ENCODE measurements at places on chromosomes 7 and 10.

DNA sequence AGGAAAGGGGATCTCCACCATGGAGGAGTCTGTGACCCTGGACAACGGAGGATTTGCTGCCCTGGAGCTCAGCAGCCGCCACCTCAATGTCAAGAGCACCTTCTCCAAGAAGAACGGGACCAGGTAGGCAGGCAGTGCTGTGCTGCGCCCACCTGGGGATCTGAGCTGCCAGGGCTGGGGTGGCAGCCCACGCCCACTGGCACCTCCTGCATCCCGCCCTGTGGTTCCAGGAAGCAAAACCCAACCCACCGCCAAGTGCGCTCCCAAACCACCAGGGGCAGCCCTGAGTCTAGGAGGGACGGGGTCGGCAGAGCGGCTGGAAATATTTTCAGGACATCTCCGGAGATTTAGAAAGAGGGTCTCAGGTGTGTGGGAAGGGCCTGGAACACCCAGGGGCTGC is 440.3 kb upstream of the FOXK1 start:
- DNase-seq: no peak

- DNase-seq: no peak
Measured at GRCh38 chr7:47511699-47512370, 70.1 kb downstream of the TNS3 start.

- DNase-seq: no peak
Measured at GRCh38 chr7:155426543-155427410, 31.2 kb upstream of the EN2 start.

GRCh38 chr10:102982296-102982695 is 64.2 kb downstream of the CNNM2 start:
- DNase-seq: no peak

GRCh38 chr7:44736896-44737295 is 11.8 kb upstream of the ZMIZ2 start:
- DNase-seq: no peak

DNA sequence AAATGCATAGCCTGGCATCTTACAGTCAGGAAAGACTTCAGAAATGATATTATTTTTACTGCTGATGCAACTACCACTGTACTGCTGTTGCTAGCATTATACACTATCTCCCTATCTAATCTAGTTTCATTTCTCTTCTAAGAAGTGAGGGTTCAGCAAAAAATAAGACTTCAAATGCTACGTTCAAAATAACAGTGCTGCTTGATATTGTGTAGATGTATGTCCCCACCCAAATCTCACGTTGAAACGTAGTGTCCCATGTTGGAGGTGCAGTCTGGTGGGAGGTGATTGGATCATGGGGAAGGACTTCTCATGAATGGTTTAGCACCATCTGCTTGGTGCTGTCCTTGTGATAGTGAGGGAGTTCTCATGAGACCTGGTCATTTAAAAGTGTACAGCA is 129.4 kb downstream of the ANK3 start:
- no peak for DNase-seq

GRCh38 chr7:33726582-33726981 is 178.8 kb upstream of the BMPER start:
- DNase-seq: no peak

- DNase-seq: no peak
Measured at GRCh38 chr10:6514844-6515780, 65.0 kb downstream of the PRKCQ start.

DNA sequence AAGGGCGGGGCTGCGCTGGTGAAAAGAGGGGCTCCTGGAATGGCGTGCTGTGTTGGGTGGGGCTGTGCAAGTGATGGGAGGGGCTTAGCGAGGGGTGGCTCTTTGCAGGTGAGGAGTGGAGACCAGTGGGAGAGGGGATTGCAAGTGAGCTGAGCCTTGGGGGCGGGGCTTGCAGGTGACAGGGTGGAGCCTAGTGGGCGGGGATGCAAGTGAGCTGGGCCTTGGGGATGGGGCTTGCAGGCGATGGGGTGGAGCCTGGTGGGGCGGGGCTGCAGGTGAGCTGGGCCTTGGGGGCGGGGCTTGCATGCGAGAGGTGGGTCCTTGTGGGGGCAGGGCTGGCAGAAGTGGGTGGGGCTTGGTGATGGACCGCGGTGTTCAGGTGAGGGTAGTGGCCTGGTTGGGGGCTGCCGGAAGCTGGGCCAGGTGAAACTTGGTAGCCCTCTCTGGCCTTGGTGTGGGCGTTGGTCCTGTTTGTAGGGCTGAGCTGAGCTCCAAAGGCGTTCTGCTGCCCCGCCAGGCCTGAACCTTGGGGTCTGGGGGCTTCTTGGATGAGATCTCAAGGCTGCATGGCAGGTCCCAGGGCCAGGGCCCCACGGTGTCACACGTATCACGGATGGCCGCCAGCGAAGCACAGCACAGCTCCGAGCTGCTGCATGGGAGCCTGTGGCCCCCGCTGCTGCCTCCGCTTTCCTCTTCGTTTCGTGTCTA is 743 bp upstream of the PITRM1 start:
- DNase-seq: peak; percentile 47

- DNase-seq: no peak
Measured at GRCh38 chr7:35348611-35349400, 94.9 kb upstream of the TBX20 start.

- DNase-seq: no peak
Measured at GRCh38 chr7:74231232-74231590, 21.4 kb downstream of the LAT2 start.

GRCh38 chr10:75530299-75530698 is 98.9 kb downstream of the LRMDA start:
- no peak for DNase-seq

- DNase-seq: no peak
Measured at GRCh38 chr10:119535837-119536507, 6.5 kb downstream of the RGS10 start.

- DNase-seq: no peak
Measured at GRCh38 chr10:116708391-116708821, 34.0 kb downstream of the HSPA12A start.

DNA sequence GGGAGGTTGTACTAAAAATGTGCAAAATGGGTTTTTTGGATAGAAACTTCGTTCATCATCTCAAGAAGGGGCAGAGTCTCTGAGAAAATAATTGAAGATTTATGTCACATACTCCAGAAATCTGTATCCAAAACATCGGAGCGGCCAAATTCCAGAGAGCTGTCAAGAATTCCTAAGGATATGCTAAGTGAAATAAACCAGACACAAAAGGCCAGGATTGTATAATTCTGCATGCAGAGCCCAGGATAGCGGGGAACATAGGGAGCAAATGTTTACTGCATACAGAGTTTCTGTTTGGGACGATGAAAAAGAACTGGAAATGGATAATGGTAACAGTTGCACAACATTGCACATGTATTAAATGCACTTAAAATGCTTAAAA is 224.2 kb upstream of the AUTS2 start:
- DNase-seq: no peak

- no peak for DNase-seq
Measured at GRCh38 chr10:102312683-102313082, 67.4 kb downstream of the GBF1 start.

DNA sequence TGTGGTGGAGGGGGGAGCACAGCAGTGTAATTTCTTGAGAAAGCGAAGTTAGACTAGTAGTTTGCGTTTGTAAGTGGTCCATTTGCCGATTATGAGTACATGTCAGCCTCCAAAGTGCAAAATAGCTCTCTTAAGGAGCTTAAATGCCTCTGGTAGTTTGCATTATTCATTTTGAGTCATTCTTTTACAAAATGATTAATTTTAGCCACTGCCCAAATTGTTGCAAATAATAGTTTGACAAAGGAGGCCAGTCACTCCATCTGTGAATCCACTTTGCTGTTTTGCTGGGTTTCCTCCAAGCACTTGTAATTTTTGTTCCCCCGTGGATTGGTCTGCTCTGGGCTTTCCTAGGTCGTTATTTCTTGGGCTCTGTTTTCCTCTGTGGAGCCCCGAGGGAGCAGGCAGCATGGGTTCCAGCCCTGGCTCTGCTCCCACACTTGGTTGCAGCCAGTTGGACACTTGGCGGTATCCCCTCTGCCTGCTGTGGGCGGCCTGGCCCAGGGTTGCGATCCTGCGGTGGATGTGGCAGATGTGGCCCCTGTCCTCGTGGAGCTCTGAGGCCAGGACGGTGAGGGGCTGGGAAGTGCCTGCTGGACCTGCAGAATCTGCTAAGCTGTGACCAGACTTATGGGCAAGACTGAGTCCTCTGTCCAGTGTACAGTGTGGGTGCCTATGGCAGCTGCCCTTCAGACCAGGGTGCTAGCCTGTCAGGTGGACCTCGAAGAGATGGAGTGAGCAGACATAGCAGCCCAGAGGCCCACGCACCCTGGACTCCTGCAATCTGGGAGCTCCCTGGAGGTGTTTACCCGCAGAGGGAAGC is 129.1 kb upstream of the BTBD16 start:
- DNase-seq: no peak

DNA sequence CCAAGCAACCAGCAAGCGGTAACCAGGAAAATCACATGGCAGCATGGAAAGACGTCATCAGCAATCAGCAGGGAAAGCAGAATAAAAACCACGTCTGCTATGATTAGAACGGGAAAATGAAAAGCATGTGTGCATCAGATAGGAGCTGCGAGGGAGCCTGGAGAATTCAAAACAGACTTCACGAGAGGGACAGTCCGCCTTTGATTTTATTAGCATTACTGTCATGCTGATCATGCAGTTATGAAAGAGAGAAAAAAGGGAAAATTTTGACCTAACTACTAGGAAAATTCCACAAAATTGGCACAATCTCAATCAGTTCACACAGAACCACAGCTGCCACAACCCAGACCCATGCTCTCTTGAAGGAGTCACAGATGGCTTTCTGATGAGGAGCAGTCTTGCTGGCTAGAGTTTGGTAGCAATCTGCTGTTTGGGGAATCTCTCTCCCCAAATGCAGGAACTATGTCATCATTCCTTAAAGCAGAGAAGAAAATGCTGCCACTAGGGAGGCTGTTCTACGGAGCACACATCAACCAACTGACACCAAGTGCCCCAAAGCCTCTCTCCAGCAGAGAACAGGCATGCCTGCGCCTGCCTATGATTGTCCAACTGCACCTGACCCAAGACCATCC is 295.9 kb downstream of the TNS3 start:
- DNase-seq: no peak

DNA sequence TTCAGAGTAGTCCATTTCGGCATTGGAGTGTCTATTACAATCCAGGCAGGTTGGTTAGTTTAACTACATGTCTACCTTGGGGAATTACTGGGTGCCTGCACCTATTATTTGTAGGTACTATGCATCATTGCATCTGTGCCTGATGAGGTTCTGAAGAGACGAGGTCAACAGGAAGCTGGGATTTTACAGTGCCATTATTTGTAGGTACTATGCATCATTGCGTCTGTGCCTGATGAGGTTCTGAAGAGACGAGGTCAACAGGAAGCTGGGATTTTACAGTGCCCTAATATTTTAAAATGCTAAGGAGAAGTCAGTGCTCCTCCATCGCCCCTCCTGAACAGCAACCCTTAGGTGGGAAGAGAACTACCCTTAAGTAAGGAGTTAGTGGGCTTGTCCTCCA is 41.7 kb downstream of the NPY start:
- DNase-seq: no peak

DNA sequence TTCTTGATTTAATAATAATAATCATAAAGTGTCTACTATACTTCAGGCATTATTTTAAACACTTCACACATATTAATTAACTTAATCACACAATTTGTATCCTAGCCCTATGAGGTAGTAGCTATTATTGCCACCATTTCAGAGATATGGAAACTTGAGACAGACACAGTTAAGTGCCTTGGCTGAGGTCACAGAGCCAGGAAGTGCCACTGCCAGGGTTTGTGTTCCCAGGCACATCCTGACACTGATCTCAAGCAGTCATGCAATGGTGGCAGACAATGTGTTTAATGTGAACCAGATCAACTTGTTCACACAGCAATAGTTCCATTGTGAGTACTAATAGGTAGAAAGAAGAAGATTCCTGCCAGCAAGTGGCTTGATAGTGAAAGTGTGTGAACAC is 666.0 kb downstream of the SUGCT start:
- DNase-seq: no peak

DNA sequence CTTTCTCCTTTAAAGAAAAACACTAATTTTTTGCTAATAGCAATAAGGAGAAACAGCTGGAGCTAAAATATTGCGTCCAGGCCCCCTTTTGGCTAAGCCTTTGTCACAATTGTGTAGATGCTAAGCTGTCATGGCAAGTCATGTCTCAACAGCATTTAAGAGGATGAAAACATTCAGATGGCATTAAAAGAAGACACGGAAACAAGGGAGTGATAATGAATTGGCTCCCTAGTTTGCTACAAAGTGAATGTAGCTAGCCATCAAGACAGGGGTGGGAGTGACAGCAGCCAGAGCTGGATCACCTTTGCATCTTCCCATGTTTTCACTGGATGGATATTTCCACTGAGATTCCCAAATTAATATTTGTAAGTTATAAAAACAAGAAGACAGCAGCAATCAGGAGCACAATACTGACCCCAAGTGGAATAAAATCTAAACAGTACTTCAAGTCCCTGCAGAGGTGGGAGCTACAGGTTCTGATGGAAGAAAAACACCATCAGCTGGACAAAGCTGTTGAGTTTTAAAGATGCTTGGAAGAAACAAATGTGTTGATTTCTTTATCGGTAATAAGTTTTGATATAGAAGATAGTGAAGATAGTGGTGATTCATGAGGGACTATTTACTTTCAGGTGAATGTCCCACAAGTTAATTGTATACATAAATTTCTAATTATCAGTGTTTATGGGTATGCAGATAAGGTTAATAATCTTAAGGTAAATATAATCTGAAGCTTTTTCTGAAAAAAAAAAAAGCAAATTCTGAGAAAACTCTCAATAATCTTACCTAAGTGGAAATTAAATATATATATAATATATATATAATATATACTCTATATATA is 129.4 kb downstream of the SLC16A9 start:
- no peak for DNase-seq

DNA sequence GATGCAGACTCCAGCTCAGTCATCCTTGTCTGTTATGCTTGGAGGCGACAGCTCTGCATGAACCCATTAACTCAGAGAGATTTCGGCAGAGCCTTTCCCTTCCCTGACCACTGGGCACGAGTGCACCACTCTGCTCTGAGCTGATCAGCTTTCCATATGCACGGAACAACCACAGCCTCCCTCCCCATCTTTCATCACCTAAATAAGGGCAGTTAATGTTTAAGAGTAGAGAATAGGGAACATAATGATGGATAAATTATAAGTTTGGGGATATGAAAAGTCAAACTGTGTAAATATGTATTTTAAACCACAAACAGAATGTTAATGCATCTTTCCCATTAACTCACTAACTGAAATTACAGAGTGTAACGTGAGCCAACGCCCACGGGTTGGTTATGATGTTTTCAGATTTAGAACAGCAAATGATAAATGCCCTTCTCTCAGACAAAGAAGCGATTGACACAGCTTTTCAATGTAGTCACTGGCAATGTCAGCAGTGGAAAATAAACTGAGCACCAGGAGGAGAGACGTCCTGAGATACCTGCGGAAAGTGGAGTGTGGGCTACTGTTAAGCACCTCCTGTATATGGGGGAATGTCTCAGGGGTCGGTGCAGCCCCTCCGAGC is 658.2 kb downstream of the LRMDA start:
- DNase-seq: no peak

All from stimulated activated CD4-positive, alpha-beta T cell treated with anti-CD3 and anti-CD28 coated beads, Interleukin-1b, Interleukin-23, amount 100 ng/mL, for 1 hour (primary cell).